ENCODE measurements at places on chromosomes 7 and 10. TPM values are rescaled to one million over a fixed set of nuclear protein-coding genes. Genes with fewer than 3 reads are reported as not detected.
A peak's percentile ranks its signal among the peaks of the same experiment; 100 is the strongest.

KEL gene
- 0.17 TPM for total RNA-seq

ERVW-1 gene
- total RNA-seq = not detected

LIPN gene
- not detected for total RNA-seq

ZNF33B gene
- 47.2 TPM for total RNA-seq

CHRM2 gene
- 71.2 TPM for total RNA-seq

AKR1B1 gene
- 68.7 TPM for total RNA-seq

ODAD2 gene
- 0.86 TPM for total RNA-seq

C7orf57 gene
- total RNA-seq = not detected

WNT8B gene
- not detected for total RNA-seq

TMUB1 gene
- total RNA-seq = 69.1 TPM

GRCh38 chr7:2821161-2821841, 22.8 kb downstream of the GNA12 start:
- DNase-seq = no peak

GRCh38 chr10:11625019-11625735, 13.7 kb upstream of the USP6NL start:
- DNase-seq = no peak

DNA sequence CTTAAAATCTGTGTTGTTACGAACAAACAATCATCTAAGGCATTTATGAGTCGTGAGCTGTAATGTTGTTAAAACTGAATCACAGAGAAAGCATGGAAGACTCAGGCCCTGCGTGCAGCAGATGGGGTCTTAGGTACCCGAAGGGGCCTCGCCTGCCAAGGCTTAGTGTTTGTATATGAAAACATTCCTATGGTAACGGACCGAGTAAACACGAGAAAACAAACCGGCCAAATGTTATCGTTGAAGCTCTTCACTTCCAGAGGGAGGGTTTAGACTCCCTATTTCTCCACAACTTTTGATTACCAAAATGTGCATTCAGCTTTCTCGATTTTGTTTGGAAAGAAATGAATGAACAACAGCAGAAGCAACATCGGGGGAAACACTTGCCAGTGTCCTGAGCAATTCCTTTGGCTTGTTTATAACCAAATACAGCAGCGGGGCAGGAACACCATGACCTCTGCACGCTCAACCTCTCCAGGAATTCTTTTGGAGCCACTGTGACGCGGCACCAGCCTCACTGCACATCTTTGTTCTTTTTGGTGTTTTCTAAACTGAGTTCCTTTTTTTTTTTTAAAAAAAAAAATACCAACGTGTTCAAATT, 121.6 kb upstream of the KLF6 start:
- peak; percentile 49 for DNase-seq

DNA sequence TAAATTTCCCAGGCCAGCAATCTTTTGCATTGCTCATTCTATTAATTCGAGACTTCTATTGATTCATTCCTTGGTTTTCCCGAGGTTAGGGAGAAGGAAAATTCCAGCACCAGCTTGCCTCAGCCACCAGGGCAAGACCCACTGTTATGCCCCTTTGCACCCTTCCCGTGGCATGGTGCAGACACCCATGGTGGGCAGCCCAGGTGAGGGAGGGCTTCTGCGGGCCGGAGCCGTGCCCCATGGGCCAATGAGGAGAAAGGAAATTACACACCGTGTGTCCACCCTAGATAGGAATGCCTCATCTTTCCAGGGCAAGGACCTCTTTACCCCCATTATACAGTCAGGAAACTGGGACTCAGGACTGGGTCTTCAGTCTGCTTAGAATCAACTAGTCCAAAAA, 4.5 kb upstream of the GRID1 start:
- DNase-seq = no peak

- DNase-seq = no peak
These were observed 134.2 kb downstream of the CHN2 start for GRCh38 chr7:29328811-29329210.

DNA sequence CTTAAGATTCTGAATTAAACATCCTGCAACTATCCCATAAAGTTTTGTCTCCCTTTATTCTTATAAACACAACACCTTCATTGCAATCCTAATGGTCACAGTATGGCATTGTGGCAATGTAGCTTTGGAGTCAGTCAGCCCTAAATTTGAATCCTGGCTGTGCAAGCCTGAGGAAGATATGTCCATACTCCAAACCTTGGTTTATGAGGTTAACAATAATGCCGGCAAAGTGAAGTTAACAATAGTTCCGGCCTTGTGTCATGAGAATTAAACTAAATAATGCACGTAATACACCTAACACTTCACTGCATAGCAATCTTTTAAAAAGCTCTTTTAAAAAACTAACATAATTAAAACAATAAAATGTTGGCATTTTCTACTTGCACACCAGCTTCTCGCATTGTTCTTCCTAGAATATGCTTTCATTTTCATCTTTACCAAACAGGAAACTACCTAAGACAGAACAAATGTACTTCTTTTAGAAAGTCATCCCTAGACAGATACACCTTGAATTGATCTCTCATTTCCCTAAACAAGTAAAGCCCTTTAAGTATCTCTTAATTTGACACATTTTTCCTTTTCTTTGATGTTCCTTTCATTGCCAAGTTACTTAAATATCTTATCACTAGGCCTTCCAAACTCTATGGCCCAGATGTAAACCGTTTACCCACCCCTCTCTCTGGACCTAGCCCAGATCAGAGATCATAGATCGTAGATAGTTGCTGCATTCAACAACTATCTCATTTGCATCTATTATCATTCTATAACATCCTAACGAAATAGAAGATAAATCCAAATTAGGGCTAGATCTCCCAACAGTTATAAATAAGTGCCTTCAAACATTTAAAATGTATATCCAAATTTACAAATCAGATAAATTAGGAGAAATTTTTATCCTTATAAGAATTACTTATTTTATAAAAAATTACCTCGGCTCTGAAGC, 66.7 kb downstream of the CREB3L2 start:
- DNase-seq = no peak

DNA sequence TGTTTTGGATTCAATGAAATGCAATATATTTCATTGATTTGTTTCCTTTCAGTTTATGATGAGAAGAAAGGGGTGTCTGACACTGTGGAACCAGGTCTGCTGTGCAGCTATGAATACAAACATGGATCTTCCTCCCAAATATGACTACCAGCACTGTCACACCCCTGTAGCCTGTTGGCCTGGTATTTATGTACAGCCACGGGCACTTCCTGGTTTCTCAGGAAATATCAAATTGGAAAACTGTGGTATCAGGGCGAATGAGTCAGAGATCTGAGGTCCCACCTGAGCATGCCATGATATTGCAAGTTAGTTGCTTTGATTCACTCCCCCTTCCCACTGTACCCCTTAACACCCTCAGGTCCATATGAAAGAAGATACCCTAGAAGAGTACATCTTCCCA, 87.8 kb downstream of the DNMBP start:
- DNase-seq = no peak

DNA sequence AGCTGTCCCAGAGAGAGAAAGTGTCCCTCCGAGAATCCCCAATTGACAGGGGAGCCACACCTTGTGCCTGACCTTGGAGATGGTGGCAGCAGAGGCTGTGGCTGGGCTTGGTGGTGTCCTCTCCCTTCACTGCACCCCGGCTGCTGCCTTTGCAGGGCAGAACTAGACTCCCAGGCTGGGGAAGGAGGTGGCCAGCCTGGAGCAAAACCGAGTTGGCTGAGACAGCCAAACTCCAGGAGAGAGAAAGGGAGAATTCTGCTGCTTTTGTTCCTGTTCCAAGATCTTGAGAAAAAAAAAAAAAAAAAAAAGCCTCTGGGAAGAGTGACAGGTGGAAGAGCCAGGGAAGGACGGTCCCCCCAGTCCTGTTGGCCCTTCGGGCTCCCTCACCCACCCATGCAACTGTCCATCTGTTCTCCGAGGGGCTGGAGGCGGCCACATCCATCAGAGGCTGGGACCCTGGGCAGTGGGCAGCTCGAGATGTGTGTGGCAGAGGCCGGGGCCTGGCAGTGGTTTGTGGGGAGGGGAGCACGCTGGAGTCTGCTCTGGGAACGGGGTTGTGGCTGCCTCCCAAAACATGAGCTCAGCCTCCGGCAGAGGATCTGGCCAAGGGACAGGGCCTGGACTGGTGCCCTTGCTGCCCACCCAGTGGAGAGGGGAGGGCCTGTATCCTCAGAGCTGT, 35.5 kb downstream of the CLIP2 start:
- no peak for DNase-seq

DNA sequence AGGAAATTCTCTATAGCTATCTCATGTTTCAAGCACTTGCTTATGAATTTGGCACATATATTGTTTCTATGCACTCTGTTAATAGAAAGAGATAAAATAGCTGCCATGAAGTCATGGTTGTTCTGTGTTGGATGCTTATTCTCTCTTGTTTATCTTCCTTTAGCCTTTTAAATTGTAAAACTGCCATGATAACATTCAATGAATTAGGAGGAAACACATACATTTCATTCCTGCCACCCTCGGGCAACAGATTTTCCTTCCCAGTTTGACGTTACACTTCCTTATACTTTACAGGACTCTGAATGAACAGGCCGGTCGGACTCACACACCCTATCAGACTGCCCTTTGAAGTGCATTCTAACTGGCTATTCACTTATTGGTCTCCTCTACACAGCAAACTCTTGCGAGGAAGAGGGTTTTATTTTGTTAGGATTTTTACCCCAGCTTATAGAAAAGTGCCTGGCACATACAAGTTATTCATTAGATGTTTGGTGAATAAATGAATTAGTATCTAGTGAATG, 65.7 kb upstream of the FERD3L start:
- no peak for DNase-seq

- peak; percentile 78 for DNase-seq
These were observed 3.3 kb downstream of the PLXDC2 start for GRCh38 chr10:19819419-19820033.

- peak; percentile 45 for DNase-seq
These were observed 8.0 kb upstream of the ZNRF2 start for GRCh38 chr7:30276203-30276900.

GRCh38 chr10:11631890-11632587, 20.6 kb upstream of the USP6NL start:
- DNase-seq = no peak

Data from mucosa of gallbladder (tissue), 1 donor.